ENCODE measurements at places on chromosomes 16 and 17.
A peak's percentile ranks its signal among the peaks of the same experiment; 100 is the strongest.

DNA sequence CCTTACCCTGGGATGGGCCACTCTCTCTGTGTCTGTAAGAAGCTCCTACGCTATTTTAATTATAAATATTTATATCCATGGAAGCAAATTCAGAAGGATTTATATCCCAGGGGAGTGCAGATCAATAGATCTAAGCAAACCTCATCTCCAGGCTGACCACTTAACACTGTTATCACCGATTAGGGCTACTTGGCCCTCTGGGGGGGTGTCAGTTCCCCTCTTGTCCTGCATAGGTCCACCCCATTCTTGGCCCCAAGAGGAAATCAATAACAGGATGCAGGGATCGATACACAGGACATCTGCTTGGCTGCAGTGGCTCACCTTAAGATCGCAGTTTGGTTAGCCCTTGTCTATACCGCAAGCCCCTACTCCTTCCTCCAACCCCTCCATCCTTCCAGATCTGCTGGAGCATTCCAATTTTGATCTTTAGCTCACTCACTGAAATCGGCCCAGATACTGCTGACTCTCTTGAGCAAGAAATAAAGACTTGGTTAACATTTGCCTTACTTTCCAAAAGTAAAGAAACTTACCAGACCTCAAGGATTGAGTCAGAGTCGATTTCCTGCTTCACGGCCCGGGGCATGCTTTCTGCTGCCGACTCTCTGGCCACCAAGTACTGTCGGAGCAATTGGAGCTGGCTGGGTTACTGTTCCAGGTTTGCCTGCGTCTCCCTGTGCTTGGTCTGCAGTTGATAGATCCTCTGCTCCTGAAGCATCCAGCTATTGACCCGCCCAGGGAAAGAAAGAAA is 112.3 kb upstream of the PMFBP1 start:
- no peak for DNase-seq

GRCh38 chr17:58789160-58789559 is 33.5 kb downstream of the PPM1E start:
- DNase-seq, result no peak

DNA sequence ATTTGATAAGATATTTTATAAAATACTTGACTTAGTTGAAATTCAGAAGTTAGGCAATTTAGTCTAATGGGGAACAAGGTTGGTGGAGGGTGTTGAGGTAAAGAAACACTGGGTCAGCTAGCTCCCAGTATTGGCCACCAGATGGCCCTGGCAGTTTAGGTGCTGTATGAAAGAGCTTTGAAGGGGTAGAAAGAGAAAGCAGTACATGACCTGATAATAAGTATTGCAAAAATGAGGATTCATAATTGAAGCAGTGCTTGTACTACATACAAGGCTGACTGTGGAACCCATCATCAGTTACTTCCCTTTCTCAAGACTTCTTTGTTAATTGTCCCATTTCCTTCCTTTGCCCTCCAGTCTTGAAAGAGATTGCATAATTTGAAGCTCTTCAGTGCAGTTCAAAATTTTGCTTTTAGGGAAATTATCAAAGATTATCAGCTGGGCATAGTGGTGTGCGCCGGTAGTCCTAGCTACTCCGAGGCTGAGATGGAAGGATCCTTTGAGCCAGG is 29.4 kb downstream of the TANC2 start:
- DNase-seq, result peak; percentile 7

DNA sequence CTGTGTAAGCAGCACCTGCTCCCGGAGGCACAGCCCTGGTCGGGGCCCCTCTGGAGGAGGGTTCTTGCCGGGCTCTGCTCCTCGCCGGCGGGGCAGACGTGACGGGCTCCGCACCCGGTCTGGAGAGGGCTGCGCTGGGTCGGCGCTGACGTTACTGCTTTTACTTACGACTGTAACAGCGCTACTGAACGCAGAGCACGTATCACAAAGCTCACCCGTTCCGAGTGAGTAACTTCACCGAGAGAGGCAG is 1.3 kb upstream of the RAB40C start:
- peak; percentile 35 for DNase-seq

DNA sequence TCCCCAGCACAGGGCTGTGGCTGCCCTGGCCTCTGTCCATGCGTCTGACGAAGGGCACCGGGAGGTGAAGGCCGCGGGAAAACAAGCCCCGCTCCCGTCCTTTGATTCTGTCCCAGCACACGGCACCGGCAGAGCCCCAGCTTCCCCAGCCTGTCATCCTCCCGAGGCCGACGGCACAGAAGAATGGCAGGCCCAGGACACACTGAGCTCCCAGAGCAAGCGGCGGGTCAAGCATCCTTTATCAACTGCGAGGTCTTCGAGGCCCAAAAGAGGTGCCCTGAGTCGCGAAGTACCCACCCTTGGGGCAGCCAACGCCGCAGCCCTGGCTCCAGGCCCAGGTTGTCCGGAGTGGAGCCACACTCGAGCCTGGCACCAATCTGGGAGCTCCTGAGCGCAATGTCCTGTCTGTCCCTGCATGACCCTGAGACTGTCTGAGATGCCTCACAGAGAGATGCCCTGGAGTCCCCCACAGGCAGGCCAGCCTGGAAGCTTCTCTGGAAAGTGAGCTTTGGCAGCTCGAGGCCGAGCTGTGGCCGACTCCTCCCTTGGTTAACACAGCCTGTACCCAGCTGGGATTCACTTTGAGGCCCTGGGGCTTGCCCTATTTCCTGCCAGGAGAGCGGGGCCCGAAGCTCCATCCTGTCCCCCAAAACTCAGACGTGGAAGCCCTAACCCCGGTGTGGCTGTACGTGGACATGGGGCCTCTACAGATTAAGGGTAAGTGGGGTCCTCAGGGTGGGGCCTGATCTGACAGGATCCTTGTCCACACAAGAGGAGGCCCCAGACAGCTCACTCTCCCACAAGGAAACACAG is 23.3 kb downstream of the SLC7A5 start:
- no peak for DNase-seq

GRCh38 chr16:12553191-12553590 is 250.5 kb downstream of the CPPED1 start:
- DNase-seq, result no peak

- peak; percentile 43 for DNase-seq
Measured at GRCh38 chr17:45235416-45236281, 14.0 kb downstream of the FMNL1 start.

DNA sequence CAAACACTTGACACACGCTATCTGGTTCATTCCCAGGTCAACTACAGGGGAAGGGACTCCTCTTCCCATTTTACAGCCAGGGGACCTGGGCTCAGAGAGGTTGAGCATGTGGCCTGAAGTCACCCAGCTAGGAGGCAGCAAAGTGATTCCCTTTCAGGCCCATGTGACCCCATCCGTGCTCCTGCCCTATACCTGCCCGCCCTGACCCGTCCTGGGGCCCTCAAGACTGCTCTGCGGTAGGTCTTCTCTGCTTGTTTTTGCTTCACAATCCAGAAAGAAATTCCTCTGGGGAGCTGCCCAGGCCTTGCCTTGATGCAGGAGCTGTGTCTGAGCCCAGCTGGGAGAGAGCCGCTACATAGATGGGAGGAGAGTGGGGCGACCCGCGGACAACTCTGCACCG is 161.4 kb downstream of the SDK2 start:
- DNase-seq, result no peak

GRCh38 chr17:81039096-81039495 is 4.1 kb downstream of the BAIAP2 start:
- DNase-seq, result no peak

DNA sequence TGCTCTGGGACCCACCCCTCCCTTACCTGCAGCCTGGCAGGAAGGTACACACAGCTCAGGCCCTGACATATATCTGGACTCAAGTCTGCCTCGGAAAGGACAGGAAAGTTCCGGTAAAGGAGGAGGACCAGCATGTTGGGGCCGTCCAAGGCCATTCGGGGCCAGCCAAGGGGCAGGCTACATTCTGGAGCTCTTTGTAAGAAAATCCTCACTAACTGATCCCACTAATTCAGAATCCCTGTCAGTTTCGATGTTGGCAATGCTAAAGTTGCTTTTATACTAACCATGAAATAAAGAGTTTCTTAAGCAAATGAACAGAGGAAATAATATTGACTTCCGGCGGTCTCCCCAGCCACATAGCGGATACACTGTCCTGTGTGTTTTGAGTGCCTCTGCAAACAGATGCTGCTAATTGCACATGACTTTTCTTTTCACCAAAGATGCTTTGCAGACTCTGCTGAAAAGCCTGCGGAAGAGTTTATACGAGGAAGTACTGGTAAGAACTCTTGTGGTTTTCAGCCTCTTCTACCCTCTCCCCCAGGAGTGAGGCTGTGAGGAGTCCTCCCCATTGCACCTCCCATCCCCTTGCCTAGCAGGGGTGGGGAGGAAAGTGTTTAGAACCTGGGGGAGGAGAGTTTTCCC is 54.8 kb downstream of the PLXDC1 start:
- no peak for DNase-seq

GRCh38 chr17:57412520-57413096 is 156.3 kb downstream of the MSI2 start:
- peak; percentile 45 for DNase-seq

- no peak for DNase-seq
Measured at GRCh38 chr16:19780321-19780720, 62.2 kb downstream of the IQCK start.

- peak; percentile 79 for DNase-seq
Measured at GRCh38 chr16:53773150-53773846, 69.3 kb downstream of the FTO start.

GRCh38 chr17:55410722-55411462 is 10.7 kb downstream of the MMD start:
- no peak for DNase-seq

DNA sequence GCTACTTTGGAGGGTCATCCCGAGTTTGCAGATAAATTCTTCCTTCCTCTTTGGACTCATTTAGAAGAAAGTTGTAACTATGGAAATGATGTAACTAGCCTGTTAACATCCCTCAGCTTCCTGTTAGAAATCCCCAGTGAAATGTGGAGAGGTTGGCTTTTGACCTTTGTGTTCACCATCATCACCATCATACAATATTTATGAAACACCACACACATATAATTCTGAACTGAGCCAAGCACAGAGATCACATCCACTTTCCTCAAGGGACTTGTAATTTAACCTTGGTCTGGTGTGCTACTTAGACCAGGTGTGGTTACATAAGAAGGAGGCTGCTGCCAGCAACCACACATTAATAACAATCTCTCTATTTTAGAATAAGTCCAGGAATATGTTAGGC is 2.5 kb downstream of the CAPNS2 start:
- peak; percentile 23 for DNase-seq

GRCh38 chr16:3876160-3876559 is 4.4 kb downstream of the CREBBP start:
- no peak for DNase-seq

DNA sequence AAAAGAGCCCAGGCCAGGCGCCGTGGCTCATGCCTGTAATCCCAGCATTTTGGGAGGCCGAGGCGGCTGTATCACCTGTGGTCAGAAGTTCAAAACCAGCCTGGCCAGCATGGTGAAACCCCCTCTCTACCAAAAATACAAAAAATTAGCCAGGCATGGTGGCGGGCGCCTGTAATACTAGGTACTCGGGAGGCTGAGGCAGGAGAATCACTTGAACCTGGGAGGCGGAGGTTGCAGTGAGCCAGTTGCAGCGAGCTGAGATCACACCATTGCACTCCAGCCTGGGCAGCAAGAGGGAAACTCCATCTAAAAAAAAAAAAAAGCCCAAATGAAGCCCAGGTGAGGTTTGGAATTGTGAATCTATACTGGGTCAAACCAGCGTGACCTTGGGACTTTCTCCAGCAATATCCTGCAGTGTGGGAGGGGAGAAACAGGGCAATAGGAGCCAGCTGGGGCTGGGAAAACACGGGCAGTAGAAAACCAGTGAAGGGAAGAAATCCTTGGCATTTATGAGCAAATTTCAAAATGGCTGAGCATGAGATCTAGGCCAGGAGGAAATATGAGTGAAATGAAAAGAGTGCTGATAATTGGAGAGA is 8.2 kb upstream of the DHX8 start:
- no peak for DNase-seq

DNA sequence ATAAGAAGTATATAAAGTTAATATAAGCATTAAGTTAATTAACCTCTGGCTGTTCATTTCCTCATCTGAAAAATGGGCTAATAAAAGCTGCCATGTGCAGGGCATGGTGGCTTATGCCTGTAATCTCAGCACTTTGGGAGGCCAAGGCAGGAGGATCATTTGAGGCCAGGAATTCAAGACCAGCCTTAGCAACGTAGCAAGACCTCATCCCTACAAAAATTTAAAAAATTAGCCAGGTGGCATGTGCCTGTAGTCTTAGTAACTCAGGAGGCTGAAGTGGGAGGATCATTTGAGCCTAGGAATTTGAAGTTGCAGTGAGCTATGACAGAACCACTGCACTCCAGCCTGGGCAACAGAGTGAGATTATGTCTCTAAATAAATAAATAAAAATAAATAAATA is 40.6 kb upstream of the MMD start:
- DNase-seq, result no peak

GRCh38 chr17:62703776-62704380 is 76.4 kb downstream of the MRC2 start:
- peak; percentile 62 for DNase-seq

DNA sequence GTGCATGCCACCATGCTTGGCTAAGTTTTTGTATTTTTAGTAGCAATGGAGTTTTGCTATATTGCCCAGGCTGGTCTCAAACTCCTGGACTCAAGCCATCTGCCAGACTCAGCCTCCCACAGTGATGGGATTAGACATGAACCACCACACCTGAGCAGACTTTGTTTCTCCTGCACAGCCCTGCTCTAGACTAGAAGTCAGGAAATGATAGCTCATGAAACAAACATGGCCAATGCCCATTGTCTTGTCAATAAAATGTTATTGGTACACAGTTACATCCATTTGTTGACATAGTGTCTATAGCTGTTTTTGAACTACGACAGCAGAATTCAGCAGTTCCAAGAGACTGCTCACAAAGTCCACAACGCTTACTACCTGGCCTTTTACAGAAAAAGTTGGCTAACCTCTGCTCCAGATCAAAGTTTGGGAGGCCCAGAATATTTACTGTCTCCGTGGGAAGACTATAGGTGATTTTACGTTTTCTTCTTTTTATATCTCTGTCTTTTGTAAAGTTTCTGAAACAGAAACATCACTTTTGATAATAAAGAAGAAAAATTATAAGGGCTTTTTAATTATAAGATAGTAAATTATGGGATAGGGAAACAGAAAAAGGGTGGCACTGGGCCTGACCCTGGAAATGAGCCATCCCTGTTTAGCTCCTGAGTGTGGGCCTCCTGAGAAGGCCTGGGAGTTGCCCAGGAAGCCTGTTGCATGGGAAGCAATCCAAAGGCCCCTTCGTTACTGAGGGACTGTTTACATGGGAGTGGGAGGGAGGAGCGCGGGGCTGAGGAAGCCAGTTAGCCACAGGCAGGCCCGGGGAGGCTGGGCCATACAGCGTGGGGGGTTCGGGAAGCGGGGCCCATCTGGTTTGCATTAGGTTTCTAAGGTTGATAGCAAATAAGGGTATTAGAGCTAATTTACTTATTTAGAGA is 201.5 kb downstream of the IRF8 start:
- DNase-seq, result no peak

GRCh38 chr16:10827691-10828341 is 9.2 kb upstream of the TVP23A start:
- DNase-seq, result no peak

GRCh38 chr17:43987131-43988021 is 17.0 kb upstream of the NAGS start:
- no peak for DNase-seq

GRCh38 chr17:76914937-76915336 is 46.7 kb downstream of the MGAT5B start:
- DNase-seq, result no peak
